ENCODE measurements at places on chromosomes 11 and 22.
A peak's percentile ranks its signal among the peaks of the same experiment; 100 is the strongest.

DNA sequence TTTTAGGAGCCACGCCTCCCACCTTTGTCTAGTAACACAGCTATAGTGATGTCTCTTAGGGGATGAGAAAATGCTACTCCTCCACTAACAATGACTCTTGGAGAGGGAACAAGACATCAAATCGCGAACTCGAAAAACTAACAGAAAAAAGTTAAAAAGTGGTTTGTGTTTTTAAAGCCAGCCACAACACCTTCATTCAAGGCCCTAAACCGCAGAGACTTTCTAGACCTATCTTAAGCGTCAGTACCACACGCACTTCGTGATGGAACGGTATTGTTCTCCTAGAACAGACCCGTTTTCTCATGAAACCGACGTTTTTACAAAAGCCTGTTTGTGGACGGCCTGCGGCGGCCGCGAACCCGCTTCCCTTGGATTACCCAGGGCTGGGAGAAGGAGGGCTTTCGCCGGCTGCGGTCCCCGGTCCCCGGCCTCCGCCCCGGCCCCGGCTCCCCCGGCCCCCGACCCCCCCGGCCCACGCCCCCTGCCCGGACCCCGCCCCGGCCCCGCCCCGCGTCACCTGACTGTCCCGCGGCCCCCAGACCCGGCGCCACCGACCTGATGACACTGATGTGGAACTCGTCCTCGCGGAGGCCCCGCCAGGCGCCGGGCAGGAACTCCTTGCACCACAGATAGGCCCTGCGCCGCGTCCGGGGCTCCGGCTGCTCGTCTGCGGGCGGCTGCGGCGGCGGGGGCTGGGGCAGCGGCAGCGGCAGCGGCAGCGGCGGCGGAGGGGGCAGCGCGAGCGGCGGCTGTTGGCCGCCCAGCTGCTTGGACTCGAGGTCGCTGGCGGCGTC lies 718 bp downstream of the CHKA start:
- DNase-seq: no peak

DNA sequence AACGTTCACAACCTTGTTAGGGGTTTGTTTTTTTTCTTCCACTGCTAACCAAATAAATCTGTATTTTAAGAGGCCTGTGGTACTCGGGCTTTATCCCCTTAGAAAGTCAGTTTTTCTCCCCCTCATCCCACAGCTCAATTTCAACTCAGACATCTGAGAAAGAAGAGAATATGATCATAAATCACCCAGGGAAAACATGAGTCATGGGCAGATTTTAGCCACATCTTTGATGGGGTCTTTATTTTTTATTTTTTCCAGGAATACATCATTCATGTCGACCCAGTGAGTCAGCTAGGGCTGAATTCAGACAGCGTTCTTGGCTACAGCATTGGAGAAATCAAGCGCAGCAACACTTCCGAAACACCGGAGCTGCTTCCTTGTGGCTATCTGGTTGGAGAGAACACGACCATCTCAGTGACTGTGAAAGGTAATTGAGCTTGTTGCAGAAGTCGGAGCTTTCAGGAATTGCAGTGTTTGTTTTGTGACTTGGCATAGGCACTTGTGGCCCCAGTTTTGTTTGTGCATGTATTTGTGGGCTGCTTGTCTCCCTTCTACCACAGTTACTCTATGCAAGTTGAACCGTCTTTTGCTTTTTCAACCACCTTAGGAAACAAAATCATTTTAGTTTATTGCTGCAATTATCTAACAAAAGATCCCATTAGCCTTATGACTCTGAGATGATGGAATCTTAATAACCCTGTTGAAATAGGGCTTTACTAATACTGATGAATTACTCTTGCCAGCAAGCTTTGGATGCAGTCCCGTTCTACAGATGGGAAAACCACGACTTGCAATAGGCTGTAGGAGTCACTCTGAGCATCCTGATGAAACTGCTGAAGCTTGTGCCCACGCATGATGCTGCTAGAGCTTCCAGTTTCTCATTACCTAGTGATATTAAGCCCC lies 62.7 kb downstream of the DBX1 start:
- no peak for DNase-seq

GRCh38 chr11:62579252-62579651 lies 5.6 kb upstream of the EEF1G start:
- DNase-seq: no peak

DNA sequence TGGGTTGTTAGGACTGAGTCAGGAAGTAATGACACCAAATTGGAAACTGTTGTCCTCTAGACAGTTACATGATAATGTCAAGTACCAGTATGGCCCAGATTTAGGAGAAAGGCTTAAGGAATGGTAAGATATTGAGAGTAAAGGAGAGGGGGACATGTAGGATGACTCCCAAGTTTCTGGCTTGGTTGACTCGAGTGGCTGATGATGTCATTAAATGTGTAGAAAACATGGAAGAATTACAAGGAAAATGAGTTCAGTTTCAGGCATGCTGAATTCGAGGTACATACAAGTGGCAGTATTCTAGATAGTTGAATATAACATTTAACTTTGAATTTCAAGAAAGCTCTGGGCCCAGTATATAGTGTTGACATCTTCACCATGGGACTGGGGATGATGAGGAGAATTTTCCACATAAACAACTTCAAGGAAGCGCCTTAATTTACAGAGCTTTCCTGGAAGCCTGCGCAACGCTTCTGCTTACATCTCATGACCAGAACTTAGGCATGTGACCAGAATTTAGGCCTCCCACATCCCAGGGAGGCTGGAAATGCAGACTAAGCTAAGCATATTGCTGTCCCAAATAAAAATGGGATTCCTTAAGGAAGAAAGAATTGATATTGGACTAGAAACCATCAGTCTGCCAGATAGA lies 3.8 kb downstream of the CFAP300 start:
- DNase-seq: no peak

- DNase-seq: no peak
Observed at GRCh38 chr11:91946397-91946951, 278.1 kb upstream of the FAT3 start.

DNA sequence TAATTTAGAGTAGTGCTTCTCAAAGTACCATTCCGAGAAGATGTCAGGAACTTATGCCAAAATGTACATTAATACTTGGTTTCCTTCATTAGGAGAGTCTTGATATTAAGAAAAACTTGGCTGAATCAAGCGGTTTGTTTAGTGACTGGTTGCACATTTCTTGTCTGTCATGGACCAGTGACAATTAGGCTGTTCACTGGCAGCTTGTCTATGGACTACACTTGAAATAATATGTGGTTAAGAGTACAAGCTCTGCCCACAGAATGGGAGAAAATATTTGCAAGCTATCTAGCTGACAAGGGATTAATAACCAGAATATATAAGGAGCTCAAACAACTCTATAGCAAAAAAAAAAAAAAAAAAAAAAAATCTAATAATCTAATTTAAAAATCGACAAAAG lies 24.6 kb downstream of the COA4 start:
- DNase-seq: no peak

DNA sequence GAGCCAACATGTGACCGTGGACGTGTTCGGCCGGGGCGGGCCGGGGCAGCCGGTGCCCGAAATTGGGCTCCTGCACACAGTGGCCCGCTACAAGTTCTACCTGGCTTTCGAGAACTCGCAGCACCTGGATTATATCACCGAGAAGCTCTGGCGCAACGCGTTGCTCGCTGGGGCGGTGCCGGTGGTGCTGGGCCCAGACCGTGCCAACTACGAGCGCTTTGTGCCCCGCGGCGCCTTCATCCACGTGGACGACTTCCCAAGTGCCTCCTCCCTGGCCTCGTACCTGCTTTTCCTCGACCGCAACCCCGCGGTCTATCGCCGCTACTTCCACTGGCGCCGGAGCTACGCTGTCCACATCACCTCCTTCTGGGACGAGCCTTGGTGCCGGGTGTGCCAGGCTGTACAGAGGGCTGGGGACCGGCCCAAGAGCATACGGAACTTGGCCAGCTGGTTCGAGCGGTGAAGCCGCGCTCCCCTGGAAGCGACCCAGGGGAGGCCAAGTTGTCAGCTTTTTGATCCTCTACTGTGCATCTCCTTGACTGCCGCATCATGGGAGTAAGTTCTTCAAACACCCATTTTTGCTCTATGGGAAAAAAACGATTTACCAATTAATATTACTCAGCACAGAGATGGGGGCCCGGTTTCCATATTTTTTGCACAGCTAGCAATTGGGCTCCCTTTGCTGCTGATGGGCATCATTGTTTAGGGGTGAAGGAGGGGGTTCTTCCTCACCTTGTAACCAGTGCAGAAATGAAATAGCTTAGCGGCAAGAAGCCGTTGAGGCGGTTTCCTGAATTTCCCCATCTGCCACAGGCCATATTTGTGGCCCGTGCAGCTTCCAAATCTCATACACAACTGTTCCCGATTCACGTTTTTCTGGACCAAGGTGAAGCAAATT lies 1.8 kb downstream of the FUT4 start:
- DNase-seq: no peak

DNA sequence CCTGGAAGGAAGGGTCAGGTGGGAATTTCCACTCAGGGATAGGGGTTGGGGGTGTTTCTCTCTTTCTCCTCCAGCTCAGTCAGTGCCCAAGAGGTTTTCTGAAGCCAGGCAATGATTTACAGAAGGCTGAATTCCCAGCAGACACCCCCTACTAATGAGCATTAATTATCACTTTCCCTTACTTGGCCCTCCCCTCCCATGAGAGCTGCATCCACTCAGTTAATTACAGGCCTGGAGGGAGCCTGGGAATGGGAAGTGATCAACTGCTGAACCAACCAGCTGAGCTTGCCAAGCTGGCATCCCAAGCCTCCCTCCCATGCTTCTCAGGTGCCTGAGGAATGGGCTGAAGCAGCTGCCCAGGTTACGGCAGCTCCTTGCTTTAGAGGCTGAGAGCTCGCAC lies 992 bp downstream of the LGALS12 start:
- no peak for DNase-seq

DNA sequence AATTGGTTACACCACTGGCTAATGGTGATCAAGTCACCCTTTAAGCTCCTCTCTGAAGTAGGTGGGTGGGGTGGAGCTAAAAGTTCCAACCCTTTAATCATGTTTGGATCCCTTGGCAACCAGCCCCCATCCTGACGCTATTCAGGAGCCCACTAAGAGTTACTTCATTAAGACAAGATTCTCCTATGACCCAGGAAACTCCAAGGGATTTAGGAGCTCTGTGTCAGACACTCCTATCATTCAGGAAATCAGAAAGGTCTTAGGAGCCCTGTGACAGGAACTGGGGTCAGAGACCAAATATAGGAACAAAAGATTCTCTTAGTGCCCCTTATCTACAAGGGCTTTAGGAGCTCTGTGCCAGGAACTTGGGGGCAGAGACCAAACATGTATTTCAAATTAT lies 141.3 kb downstream of the ATG16L2 start:
- DNase-seq: no peak

- DNase-seq: no peak
Observed at GRCh38 chr11:60718524-60719316, 5.8 kb upstream of the MS4A18 start.

GRCh38 chr22:23511627-23512347 lies 68.3 kb downstream of the IGLL1 start:
- no peak for DNase-seq

- no peak for DNase-seq
Observed at GRCh38 chr22:28112548-28113043, 193.5 kb upstream of the PITPNB start.

- no peak for DNase-seq
Observed at GRCh38 chr11:130171534-130171933, 12.0 kb downstream of the ST14 start.

- no peak for DNase-seq
Observed at GRCh38 chr22:46580940-46581537, 39.1 kb upstream of the GRAMD4 start.

GRCh38 chr11:121478895-121479697 lies 26.3 kb upstream of the SORL1-AS1 start:
- no peak for DNase-seq

GRCh38 chr11:33935005-33935404 lies 43.1 kb upstream of the LMO2 start:
- no peak for DNase-seq

- no peak for DNase-seq
Observed at GRCh38 chr11:114196997-114197703, 99.0 kb upstream of the NNMT start.

- DNase-seq: no peak
Observed at GRCh38 chr11:7353100-7353499, 101.4 kb downstream of the SYT9 start.

GRCh38 chr11:126346586-126346940 lies 8.9 kb upstream of the ST3GAL4 start:
- DNase-seq: no peak

DNA sequence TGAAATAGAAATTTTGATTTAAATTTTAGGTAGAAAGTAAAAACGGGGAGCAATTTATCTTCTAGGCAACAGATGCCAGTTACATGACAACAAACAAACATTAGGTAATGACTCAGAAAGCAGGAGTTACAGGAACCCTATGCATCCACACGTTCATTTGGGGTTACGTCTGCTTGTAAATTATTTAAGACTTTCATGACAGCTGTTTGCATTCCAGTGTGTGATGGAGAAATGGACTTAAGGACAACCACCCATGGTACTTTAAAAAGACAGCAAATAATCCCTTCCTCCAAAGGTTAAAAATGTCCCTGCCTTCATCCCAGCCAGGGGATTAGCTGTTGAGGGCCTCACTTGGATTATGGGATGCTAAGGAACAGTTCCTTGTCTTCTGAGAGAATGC lies 11.8 kb downstream of the E2F8 start:
- DNase-seq: no peak

DNA sequence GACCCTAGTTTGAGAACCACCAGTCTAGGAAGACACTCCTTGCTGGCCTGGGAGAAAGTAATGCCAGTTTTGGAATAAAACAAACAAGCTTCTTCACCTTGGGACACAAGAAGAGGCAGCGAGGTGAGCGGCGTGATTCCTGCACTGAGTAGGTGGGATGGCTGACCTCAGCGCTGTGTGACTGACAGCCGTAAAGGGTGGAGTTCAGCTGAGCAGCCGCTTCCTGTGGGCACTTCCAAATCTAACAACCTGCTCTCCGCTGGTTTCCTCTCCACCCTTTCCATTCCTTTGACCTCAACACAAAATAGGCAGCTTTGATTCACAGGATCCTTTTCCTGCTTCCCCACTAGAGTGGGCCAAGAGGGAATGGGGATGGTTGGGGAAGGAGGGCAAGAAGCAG lies 45.8 kb downstream of the PC start:
- DNase-seq: no peak

- DNase-seq: no peak
Observed at GRCh38 chr11:28223994-28224393, 115.8 kb downstream of the METTL15 start.

DNA sequence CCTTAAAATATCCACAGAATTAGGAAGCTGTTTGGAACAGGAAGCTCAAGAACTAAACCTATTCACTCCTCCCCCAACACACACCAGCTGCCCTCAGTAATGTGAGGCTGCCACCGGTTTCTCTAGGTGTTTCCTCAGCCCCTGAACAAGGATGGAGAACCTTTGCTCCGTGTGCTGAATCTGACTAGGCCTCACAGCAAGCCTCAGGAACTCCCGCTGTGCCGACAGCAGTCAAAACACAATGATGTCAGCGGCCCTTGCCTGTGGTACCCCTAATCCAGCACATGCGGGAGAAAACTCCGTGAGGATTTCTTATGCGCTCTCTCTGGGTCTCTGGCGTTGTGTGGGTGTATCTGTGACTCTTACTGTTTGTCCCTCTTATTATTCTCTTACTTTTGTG lies 153.3 kb downstream of the EFCAB6 start:
- DNase-seq: peak; percentile 20

- no peak for DNase-seq
Observed at GRCh38 chr22:23549198-23549595, 30.9 kb downstream of the IGLL1 start.

All from NCI-H2107 (cell line).